ENCODE measurements at places on chromosomes 4 and X. TPM values are rescaled to one million over a fixed set of nuclear protein-coding genes. Genes with fewer than 3 reads are reported as not detected.

DNA sequence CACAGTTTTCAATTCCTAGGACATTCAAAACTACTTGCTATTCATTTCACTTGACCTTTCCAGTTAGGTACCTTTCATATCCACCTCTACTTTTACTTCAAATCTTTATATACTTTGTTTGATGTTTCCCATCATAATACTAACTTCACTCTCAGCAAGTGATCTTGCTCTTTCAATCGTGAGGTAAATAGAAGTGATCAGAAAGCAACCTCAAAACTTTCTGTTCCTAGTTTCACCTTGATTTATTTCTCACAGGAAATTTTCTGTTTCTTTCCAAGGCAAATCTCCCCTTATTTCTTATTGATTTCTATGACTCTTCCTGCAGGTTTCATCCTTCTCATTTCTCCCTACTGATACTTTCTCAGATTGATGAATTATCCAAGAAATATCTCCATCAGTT is 623.5 kb downstream of the FSTL5 start:
- H3K36me3 ChIP-seq, result no peaks in the 10 kb centered on the region
- no peak for DNase-seq
- H3K4me1 ChIP-seq, result no peaks in the 10 kb centered on the region
- H3K27ac ChIP-seq, result no peak overlapping the region

BEX5 gene
- 10.4 TPM for total RNA-seq

DNA sequence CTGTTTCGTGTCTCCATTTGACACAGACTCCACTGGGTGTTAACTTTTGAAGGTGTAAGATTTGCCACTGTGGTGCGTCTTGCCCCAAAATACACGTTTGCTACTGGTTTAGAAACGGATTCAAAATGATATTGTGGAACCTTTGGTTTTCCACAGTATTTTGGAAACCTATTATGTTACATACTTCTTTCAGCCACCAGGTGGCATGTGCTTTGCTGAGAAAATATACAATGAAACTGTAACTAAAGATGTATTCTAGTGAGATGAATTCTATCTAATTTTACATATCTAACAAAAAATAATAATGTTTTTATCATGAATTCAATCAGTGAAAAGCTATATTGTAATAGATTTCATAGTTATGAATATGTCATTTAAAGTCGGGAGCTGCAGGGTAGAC is 28.4 kb upstream of the SLITRK4 start:
- no peaks in the 10 kb centered on the region for H3K36me3 ChIP-seq
- no peaks in the 10 kb centered on the region for H3K27me3 ChIP-seq
- H3K27ac ChIP-seq, result no peak overlapping the region
- H3K4me3 ChIP-seq, result no peak overlapping the region

DNA sequence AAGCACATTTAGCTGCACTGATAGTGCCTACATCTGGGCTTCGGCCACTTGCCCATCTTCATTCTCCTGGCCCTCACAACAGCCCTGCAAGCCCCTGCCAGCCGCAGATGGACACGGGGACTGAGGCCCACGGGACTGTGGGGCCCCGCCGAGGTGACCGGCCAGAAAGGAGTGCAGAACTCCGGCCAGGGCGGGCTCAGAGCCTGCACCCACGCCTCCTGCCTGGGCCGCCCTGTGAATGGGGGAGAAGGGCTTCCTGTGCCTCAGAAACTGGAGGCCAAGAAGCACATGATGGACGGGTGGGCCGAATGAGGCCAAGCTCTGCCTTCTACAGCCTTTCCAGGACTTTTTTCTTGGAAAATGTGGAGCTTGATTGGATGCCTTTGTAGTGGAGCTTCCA is 35.7 kb upstream of the HGFAC start:
- no peaks in the 10 kb centered on the region for H3K4me1 ChIP-seq
- no peak overlapping the region for H3K27ac ChIP-seq
- H3K27me3 ChIP-seq, result no peaks in the 10 kb centered on the region
- no peak overlapping the region for H3K4me3 ChIP-seq

GLRA3 gene
- total RNA-seq, result 0.22 TPM

BGN gene
- 20.6 TPM for total RNA-seq

DNA sequence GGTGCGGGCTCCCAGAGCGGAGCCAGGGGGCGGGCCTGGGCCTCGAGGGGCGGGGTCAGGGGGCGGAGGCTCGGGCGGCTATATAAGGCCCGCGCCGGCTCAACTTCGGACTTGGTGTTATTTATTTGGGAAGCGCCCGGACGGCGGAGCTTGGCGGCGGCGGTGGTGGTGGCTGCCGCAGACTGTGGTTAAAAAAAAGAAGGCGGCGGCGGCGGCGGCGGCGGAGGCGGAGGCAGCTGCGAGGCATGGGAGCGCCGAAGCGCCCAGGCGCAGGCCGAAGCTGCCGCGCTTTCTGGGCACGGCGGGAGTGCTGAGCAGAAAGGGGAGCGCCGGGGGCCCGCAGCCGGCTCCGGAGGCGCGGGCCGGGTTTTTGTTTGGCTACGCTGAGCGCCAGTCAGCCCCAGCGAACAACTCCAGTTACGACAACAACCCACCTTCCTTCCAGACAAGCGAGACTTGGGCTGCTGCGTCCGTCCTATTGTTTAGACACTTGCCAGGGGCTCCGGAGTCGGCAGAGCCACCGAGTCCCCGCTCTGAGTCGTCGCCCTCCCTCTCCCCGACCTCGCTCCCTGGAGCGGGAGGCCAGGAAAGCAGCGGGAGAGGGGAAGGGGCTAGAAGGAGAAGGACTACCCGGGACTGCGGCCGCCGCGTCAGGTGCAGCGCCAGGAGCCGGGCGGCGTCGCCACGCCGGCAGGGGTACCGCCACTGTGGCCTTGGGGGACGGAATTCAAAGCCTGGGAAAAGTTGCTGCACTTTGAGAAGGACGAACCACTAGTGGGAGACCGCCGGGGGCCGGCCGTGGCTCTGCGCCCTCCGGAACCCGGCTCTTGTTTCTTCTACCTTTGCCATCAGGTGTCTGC is at the start of gene SLIT2:
SLIT2 (plus strand) TSS at position 110 of the 860 bp plus-strand sequence. CDS start 1,911 bp downstream, outside the sequence.
- H3K4me3 ChIP-seq, result peak within 1 kb of the TSS; percentile 55
- no peak within 1 kb of the TSS for H3K27ac ChIP-seq
- H3K36me3 ChIP-seq, result no peaks in the 10 kb centered on the region
- H3K4me1 ChIP-seq, result peaks cover 11% of the 10 kb centered on the region
- peaks cover 7% of the 10 kb centered on the region for H3K27me3 ChIP-seq

- H3K4me1 ChIP-seq, result no peaks in the 10 kb centered on the region
- H3K27me3 ChIP-seq, result no peaks in the 10 kb centered on the region
- H3K4me3 ChIP-seq, result no peak overlapping the region
- H3K27ac ChIP-seq, result no peak overlapping the region
- H3K36me3 ChIP-seq, result no peaks in the 10 kb centered on the region
- DNase-seq, result no peak
Measured at GRCh38 chr4:135418353-135418752, 1216.8 kb upstream of the PABPC4L start.

RBM46 gene
- total RNA-seq, result not detected

DNA sequence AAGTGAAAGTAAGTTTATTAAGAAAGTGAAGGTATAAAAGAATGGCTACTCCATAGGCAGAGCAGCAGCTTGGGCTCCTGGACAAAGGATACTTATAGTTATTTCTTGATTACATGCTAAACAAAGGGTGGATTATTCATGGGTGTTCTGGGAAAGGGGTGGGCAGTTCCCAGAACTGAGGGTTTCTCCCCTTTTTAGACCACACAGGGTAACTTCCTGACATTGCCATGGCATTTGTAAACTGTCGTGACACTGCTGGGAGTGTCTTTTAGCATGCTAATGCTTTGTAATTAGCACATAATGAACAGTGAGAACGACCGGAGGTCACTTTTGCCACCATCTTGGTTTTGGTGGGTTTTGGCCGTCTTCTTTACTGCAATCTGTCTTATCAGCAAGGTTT is 557.6 kb downstream of the SPRY1 start:
- no peak for DNase-seq
- H3K4me3 ChIP-seq, result no peak overlapping the region
- no peaks in the 10 kb centered on the region for H3K27me3 ChIP-seq
- no peak overlapping the region for H3K27ac ChIP-seq
- H3K4me1 ChIP-seq, result no peaks in the 10 kb centered on the region

GRCh38 chr4:72505314-72505744 is 63.7 kb downstream of the ADAMTS3 start:
- no peaks in the 10 kb centered on the region for H3K27me3 ChIP-seq
- H3K4me1 ChIP-seq, result no peaks in the 10 kb centered on the region
- no peak overlapping the region for H3K4me3 ChIP-seq
- H3K27ac ChIP-seq, result no peak overlapping the region
- DNase-seq, result no peak

CABS1 gene
- not detected for total RNA-seq

GRCh38 chrX:135307171-135307570 is 2.1 kb upstream of the ETDC start:
- DNase-seq, result no peak
- H3K36me3 ChIP-seq, result no peaks in the 10 kb centered on the region
- no peaks in the 10 kb centered on the region for H3K27me3 ChIP-seq
- H3K4me1 ChIP-seq, result no peaks in the 10 kb centered on the region

GRCh38 chr4:60724623-60725022 is 475.5 kb upstream of the ADGRL3 start:
- H3K4me1 ChIP-seq, result no peaks in the 10 kb centered on the region
- no peak overlapping the region for H3K27ac ChIP-seq
- H3K27me3 ChIP-seq, result no peaks in the 10 kb centered on the region
- DNase-seq, result no peak

GPR173 gene
- total RNA-seq, result 0.20 TPM

GRCh38 chr4:124631760-124632159 is 80.8 kb downstream of the ANKRD50 start:
- H3K27ac ChIP-seq, result peak overlapping the region; percentile 11
- H3K36me3 ChIP-seq, result no peaks in the 10 kb centered on the region
- H3K27me3 ChIP-seq, result no peaks in the 10 kb centered on the region
- DNase-seq, result peak; percentile 70
- H3K4me1 ChIP-seq, result peaks cover 19% of the 10 kb centered on the region

DNA sequence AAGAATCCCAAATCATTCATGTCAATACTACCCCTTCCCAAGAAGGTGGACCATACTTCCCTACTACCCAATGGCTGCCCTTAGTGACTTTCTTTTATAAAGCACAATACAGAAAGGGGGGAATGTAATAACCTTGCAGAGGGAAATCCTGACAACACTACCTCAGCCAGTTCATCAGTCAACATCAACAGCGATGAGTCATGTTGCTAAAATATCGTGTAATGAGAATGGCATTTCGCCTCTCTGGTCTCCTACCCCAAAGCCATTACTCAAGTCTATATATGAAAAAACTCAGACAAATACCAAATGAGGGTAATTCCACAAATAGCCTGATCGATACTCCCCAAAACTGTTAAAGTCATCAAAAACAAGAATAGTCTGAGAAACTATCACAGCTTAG is 3.3 kb upstream of the MAGEA8 start:
- no peak for DNase-seq
- no peaks in the 10 kb centered on the region for H3K4me1 ChIP-seq
- no peak overlapping the region for H3K27ac ChIP-seq
- H3K36me3 ChIP-seq, result no peaks in the 10 kb centered on the region
- H3K4me3 ChIP-seq, result no peak overlapping the region

- H3K4me1 ChIP-seq, result no peaks in the 10 kb centered on the region
- H3K27me3 ChIP-seq, result no peaks in the 10 kb centered on the region
- no peak for DNase-seq
- no peak overlapping the region for H3K4me3 ChIP-seq
- no peak overlapping the region for H3K27ac ChIP-seq
Measured at GRCh38 chr4:126242679-126243390, 928.1 kb downstream of the FAT4 start.

TEC gene
- 3.0 TPM for total RNA-seq

DNA sequence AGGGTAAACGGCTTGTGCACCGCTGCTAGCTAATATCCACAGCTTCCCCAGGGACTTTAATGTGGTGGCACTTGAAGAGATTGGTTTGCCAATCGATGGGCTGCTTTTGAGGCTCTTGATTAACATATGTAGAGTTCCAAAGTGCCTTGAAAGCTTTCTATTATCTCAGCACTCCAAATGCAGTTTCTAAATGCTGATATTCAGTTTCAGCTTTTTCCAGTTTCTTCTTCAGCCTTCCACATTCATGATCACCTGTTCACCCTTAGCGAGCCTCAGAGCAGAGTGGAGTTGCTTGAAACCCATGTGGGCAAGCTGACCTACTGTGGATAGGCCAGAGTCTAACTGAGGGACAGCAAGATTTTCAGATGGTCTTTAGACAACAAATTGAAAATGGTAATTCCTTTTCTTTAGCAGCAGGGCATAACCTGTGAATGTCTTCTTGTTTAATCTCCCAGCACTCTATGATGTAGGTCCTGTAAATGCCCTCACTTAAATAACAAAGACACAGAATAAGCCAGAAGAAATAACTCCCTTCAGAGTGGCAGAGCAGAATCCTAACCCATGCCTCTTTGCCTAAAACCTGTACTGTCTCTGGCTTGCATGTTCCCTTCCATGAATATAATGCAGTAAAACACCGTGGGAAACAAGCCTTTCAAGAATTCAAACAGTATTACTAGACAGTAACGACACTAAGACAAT is 99.8 kb downstream of the TSPAN5 start:
- no peak for DNase-seq
- H3K27me3 ChIP-seq, result no peaks in the 10 kb centered on the region
- no peak overlapping the region for H3K27ac ChIP-seq
- H3K36me3 ChIP-seq, result no peaks in the 10 kb centered on the region

GRCh38 chr4:150012851-150013360 is 65.3 kb upstream of the DCLK2 start:
- no peaks in the 10 kb centered on the region for H3K27me3 ChIP-seq
- no peak overlapping the region for H3K4me3 ChIP-seq
- no peak overlapping the region for H3K27ac ChIP-seq
- no peaks in the 10 kb centered on the region for H3K36me3 ChIP-seq
- no peak for DNase-seq

- no peaks in the 10 kb centered on the region for H3K4me1 ChIP-seq
- H3K27ac ChIP-seq, result no peak overlapping the region
- H3K4me3 ChIP-seq, result no peak overlapping the region
- no peak for DNase-seq
Measured at GRCh38 chrX:116230130-116230898, 59.8 kb downstream of the AGTR2 start.

DNA sequence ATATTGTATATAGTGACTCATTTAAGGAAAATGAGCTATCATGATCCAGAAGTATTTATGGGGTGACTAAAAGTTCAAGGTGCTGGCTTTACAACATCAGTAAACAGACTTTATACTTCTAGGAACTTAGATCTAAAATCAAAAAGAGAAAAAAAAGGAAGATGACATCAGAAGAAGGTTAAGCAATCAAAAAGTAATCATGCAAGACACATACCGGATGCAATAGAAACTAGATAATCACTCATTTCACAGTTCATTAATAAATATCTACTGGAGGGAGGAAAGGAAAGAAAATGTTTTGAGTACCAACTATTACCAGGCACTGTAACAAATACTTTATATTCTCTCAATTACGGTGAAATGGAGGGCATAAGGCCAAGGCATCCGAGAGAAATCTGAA is 276.4 kb downstream of the SPRY1 start:
- no peak for DNase-seq
- H3K27me3 ChIP-seq, result no peaks in the 10 kb centered on the region
- H3K27ac ChIP-seq, result no peak overlapping the region
- H3K4me1 ChIP-seq, result no peaks in the 10 kb centered on the region
- no peaks in the 10 kb centered on the region for H3K36me3 ChIP-seq

Data from pancreas (tissue), 10 donors.